ENCODE measurements at places on chromosomes 6 and 20. TPM values are rescaled to one million over a fixed set of nuclear protein-coding genes. Genes with fewer than 3 reads are reported as not detected.

The CDSN gene
- 0.28 TPM for total RNA-seq

The KCNS1 gene
- not detected for total RNA-seq

The WFDC5 gene
- not detected for total RNA-seq

The SNAP91 gene
- total RNA-seq: 18.1 TPM

The SMAP1 gene
- total RNA-seq: 14.1 TPM

The WFDC12 gene
- not detected for total RNA-seq

The REM1 gene
- total RNA-seq: 10.2 TPM

The PDYN gene
- total RNA-seq: not detected

The SLC22A23 gene
- 6.8 TPM for total RNA-seq

The KIF13A gene
- 14.9 TPM for total RNA-seq

DNA sequence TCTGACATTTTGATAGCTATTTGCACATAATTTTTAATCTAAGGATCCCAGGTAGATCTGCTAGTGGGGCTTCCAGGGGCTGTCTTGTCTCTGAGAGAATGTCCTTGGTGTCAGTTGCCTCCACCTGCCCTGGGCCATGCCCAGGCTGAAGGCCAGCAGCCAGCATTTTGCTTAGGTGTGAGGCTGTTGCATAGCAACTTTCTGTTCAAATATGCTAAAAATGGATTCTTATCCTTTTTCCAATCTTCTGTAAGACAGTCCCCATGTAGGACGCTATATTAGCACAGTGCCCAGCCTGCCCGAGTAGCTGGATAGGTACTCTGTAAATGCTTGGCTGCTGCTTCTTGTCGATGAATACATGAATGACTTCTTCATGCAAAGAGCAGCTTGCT is 62.5 kb upstream of the CITED2 start:
- H3K4me1 ChIP-seq: no peaks in the 10 kb centered on the region
- H3K36me3 ChIP-seq: no peaks in the 10 kb centered on the region
- H3K4me3 ChIP-seq: no peak overlapping the region
- no peak overlapping the region for H3K27ac ChIP-seq
- DNase-seq: no peak

- no peak overlapping the region for H3K27ac ChIP-seq
- H3K27me3 ChIP-seq: no peaks in the 10 kb centered on the region
- H3K4me1 ChIP-seq: no peaks in the 10 kb centered on the region
- H3K36me3 ChIP-seq: no peaks in the 10 kb centered on the region
- no peak for DNase-seq
- H3K4me3 ChIP-seq: no peak overlapping the region
Observed at GRCh38 chr6:36187446-36187845, 9.1 kb upstream of the BRPF3 start.

GRCh38 chr20:50704971-50705370 is 13.6 kb upstream of the RIPOR3 start:
- H3K4me3 ChIP-seq: no peak overlapping the region
- H3K4me1 ChIP-seq: no peaks in the 10 kb centered on the region
- H3K27ac ChIP-seq: no peak overlapping the region
- H3K36me3 ChIP-seq: no peaks in the 10 kb centered on the region

- no peaks in the 10 kb centered on the region for H3K27me3 ChIP-seq
- no peak for DNase-seq
- no peaks in the 10 kb centered on the region for H3K4me1 ChIP-seq
Observed at GRCh38 chr20:41428285-41428684, 61.7 kb upstream of the EMILIN3 start.

GRCh38 chr20:24753130-24753529 is 195.9 kb upstream of the CST7 start:
- no peaks in the 10 kb centered on the region for H3K4me1 ChIP-seq
- no peaks in the 10 kb centered on the region for H3K27me3 ChIP-seq
- H3K36me3 ChIP-seq: no peaks in the 10 kb centered on the region
- H3K27ac ChIP-seq: no peak overlapping the region

GRCh38 chr6:90993770-90994169 is 406.9 kb upstream of the MAP3K7 start:
- no peak for DNase-seq
- H3K4me3 ChIP-seq: no peak overlapping the region
- H3K27ac ChIP-seq: no peak overlapping the region
- no peaks in the 10 kb centered on the region for H3K4me1 ChIP-seq
- H3K27me3 ChIP-seq: no peaks in the 10 kb centered on the region
- H3K36me3 ChIP-seq: no peaks in the 10 kb centered on the region

DNA sequence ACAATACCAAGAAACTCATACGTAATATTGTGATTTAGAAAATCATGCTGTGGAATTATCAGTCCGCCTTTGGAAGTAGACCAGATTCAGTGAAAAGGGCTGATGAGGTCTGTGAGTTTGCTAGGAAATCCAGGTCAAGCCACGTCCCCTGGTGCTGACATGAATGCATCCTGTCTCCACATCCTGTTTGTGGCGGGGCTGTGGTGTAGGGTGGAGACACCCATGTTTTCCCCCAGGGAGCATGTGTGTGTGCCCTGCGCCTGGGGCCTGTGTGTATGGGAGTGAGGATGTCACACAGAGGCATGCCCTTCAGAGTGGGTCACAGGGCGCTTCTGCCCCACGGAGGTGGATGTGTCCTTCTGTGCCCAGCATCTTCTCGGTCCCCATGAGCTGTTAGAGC is 109.1 kb downstream of the SASH1 start:
- no peak overlapping the region for H3K4me3 ChIP-seq
- no peaks in the 10 kb centered on the region for H3K27me3 ChIP-seq
- no peak overlapping the region for H3K27ac ChIP-seq
- H3K4me1 ChIP-seq: no peaks in the 10 kb centered on the region

DNA sequence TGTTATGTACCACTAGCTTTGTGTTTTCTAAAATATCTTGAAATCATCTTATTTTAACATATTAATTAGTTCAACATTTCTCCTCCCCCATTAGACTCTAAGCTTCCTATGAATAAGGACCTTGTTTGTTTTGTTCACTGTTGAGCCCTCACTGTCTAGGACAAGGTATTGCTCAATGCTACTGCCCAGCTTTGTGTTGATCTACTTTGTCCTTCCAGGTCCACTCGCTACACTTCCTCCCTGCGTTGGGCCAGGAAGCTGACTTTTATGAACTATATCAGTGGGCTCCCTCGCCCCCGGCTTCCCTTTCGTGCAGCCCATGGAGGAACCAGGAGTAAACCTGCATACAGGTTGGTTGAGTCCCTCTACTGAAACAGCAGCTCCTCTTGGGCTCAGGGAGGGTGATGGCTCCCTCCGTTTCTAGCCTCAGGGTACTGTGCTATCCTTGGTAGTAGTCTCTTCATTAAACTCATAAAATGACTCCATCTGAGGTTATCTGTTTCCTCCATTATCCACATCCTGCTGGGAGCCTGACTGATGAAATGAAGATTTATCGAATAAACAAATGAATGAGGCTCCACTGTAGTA is 272.5 kb downstream of the CLIC5 start:
- no peak overlapping the region for H3K4me3 ChIP-seq
- H3K27ac ChIP-seq: peak overlapping the region; percentile 41
- no peaks in the 10 kb centered on the region for H3K36me3 ChIP-seq
- H3K27me3 ChIP-seq: no peaks in the 10 kb centered on the region
- no peak for DNase-seq

DNA sequence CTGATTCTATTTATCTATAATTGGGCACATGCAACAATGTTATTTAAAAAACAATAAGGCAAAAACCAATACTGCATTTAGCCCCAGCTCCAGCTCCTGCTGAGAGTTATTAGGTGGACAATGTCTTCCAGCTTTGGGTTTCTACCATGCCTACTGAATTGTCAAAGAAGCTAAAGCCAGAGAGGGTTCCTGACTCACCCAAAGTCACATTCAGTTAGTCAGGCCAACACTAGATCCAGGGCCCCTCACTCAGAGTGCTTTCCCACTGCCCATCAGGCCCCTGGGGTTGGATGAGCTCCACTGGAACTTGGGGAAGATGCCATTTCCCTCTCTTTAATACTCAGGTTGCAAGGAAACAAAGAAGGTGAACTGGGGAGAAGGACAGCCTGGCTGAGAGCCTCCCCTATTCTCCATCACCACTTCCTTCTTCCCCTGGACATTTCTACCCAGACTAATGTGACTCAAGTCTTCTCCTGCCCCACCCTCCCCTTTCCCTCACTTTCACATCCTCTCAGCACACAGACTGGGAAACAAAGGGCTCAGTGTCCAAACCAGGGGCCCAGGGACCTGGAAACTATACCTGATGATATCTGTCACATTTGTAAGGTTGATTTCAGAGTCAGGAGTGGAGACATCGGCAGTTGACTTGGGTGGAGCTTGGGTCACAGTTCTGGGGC is 6.0 kb downstream of the TREM1 start:
- H3K4me3 ChIP-seq: no peak overlapping the region
- DNase-seq: no peak
- H3K27ac ChIP-seq: no peak overlapping the region
- no peaks in the 10 kb centered on the region for H3K4me1 ChIP-seq
- no peaks in the 10 kb centered on the region for H3K36me3 ChIP-seq
- H3K27me3 ChIP-seq: no peaks in the 10 kb centered on the region

GRCh38 chr6:157264701-157265100 is 58.6 kb downstream of the TMEM242 start:
- no peak overlapping the region for H3K27ac ChIP-seq
- H3K27me3 ChIP-seq: no peaks in the 10 kb centered on the region
- no peak for DNase-seq

- peak overlapping the region; percentile 64 for H3K27ac ChIP-seq
- DNase-seq: no peak
- H3K27me3 ChIP-seq: no peaks in the 10 kb centered on the region
- H3K4me3 ChIP-seq: no peak overlapping the region
Observed at GRCh38 chr6:11206576-11206975, 25.9 kb downstream of the NEDD9 start.

DNA sequence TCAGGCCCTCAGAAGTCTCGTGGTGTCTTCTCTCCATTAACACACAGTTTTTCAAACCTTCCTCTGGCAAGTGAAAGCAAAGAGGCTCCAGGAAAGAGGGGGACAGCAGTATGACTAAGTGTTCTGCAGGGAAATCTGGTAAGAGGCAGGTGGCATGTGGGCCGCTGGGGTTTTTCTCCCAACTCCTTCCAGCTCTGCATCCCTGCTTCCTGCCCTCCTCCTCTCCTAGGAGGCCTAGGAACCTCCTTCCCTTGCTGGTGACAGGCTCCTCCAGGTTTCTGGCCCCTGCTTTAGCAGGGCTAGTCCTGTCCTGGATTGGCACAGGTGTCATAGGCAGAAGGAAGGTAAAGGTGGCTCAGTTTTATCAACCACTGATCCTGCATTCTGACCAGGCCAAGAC is 7.6 kb upstream of the ITCH start:
- no peaks in the 10 kb centered on the region for H3K36me3 ChIP-seq
- no peaks in the 10 kb centered on the region for H3K4me1 ChIP-seq
- H3K4me3 ChIP-seq: no peak overlapping the region
- DNase-seq: no peak

- H3K4me1 ChIP-seq: no peaks in the 10 kb centered on the region
- no peak overlapping the region for H3K4me3 ChIP-seq
- H3K27ac ChIP-seq: no peak overlapping the region
Observed at GRCh38 chr6:37554480-37554819, 54.8 kb upstream of the CCDC167 start.

DNA sequence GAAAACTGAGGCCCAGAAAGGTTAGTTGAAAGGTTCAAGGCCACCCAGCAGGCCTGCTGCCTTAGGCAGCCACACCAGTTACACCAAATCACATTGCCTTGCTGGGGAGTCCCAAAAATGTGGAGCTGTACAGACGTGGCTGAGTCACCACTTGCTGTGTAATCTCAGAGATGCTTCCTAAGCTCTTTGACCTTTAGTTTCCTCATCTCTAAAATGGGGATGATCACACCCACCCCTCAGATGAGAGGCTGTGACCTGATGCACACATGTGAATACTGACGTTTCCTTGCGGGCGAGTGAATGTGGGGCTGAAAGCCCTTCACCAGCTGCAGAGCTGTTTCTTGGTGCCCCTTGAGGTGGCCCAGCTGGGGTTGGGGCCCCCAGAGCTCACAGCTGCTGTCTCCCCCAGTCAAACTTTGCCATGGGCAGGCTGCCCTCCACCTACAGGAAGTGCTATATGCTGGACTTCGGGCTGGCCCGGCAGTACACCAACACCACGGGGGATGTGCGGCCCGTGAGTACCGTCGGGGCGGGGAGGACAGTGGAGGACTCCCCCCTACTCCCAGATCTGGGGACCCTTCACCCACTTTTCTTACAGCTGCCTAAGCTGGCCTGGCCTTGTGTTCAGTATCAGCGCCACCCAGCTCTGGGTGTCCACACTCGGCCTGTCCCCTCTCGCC is 11.0 kb downstream of the TTBK1 start:
- H3K27me3 ChIP-seq: no peaks in the 10 kb centered on the region
- H3K36me3 ChIP-seq: no peaks in the 10 kb centered on the region
- no peak overlapping the region for H3K27ac ChIP-seq
- no peak for DNase-seq

DNA sequence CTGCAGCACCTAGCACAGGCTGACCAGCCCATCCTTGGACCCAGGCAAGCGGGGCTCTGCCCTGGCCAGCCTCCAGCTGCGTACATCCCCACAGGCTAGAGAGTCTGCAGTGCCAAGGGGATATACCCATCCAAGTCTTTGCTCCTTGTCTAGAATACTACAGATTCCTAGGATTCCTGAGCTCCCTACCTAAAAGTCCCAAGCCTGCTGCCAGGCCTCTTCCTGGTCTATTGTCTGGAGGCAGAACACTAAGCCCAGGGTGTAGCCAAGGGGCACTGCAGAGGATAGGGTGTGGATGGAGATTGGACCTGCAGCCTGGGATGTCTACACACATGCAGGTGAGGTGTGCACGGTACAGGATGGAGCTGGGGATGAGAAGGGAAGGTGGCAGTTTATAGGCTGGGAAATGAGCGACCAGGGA is 90.0 kb upstream of the SIRPA start:
- no peaks in the 10 kb centered on the region for H3K27me3 ChIP-seq
- H3K36me3 ChIP-seq: no peaks in the 10 kb centered on the region
- H3K4me3 ChIP-seq: no peak overlapping the region
- no peak for DNase-seq
- no peaks in the 10 kb centered on the region for H3K4me1 ChIP-seq

DNA sequence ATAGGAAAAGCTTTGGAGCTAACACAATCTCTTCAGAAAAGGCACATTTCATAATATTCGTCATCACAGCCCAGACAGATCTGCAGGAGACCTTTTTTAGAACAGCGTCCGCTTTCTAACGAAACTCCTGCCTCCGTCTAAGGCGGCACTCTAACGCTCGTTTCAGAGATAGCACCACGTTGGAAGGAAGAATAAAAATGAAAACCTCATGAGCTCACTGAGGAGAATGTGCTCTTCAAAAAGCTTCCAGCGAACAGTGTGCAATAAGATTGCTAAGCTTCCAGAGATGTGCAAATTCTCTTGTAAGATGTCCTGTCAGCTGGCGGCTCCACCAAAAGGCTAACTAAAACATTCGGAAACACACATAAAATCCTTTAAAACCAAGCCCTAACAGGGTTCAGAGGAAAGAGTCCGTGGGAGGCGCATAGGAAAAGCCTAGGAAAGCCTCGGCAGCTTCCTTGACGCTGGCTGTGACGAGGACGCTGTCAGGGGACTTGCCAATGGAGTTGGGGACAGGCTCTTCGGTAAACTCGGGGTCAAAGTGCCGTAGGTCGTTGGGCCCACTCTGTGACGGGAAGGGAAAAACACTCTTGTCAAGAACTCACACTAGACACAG is 117.6 kb upstream of the SLC2A12 start:
- H3K27me3 ChIP-seq: no peaks in the 10 kb centered on the region
- H3K4me1 ChIP-seq: no peaks in the 10 kb centered on the region
- peak overlapping the region; percentile 33 for H3K27ac ChIP-seq
- H3K36me3 ChIP-seq: no peaks in the 10 kb centered on the region
- H3K4me3 ChIP-seq: peak overlapping the region; percentile 19
